Esophagus muscularis mucosa (tissue), 4 donors: ENCODE measurements at places on chromosomes 7 and 10. TPM values are rescaled to one million over a fixed set of nuclear protein-coding genes. Genes with fewer than 3 reads are reported as not detected.

Gene BMPER
- total RNA-seq, result 6.5 TPM

Gene RBP4
- 0.83 TPM for total RNA-seq

Gene BTBD16
- 0.29 TPM for total RNA-seq

Gene SEM1
- total RNA-seq, result 17.4 TPM

- no peak overlapping the region for H3K4me3 ChIP-seq
- no peak overlapping the region for H3K27ac ChIP-seq
- DNase-seq, result no peak
Observed at GRCh38 chr10:24849501-24850299, 102.7 kb downstream of the PRTFDC1 start.

GRCh38 chr7:83326223-83326622 is 163.5 kb upstream of the PCLO start:
- H3K36me3 ChIP-seq, result no peaks in the 10 kb centered on the region
- no peaks in the 10 kb centered on the region for H3K27me3 ChIP-seq
- no peak overlapping the region for H3K4me3 ChIP-seq
- no peaks in the 10 kb centered on the region for H3K4me1 ChIP-seq
- H3K27ac ChIP-seq, result no peak overlapping the region
- DNase-seq, result no peak

DNA sequence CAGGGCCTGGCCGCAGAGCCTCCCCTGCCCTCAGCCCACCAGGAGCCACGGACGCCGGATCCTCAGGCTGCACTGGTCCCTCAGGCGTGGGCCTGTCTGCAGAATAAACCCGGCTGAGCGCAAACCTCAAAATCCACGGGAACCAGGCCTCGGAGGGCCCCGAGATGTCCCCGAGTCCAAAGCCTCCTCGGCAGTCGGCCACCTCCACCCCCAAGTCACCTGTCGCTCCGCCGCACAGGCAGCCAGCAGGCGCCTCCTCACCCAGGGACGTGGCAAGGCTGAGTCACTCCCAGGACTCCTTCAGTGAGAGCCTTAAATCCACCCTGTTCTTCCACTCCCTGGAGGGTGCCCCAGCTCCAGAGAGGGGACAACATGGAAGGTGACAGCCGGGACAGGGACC is 33.2 kb downstream of the STK32C start:
- no peak overlapping the region for H3K4me3 ChIP-seq
- H3K27me3 ChIP-seq, result no peaks in the 10 kb centered on the region
- peaks cover 17% of the 10 kb centered on the region for H3K4me1 ChIP-seq
- no peaks in the 10 kb centered on the region for H3K36me3 ChIP-seq

- H3K4me3 ChIP-seq, result no peak overlapping the region
- H3K27ac ChIP-seq, result no peak overlapping the region
- no peaks in the 10 kb centered on the region for H3K27me3 ChIP-seq
- H3K4me1 ChIP-seq, result peaks cover 29% of the 10 kb centered on the region
- peak; percentile 26 for DNase-seq
- H3K36me3 ChIP-seq, result no peaks in the 10 kb centered on the region
Observed at GRCh38 chr7:37104822-37105518, 343.7 kb downstream of the ELMO1 start.

GRCh38 chr7:36878288-36878687 is 154.0 kb upstream of the AOAH start:
- no peaks in the 10 kb centered on the region for H3K27me3 ChIP-seq
- H3K27ac ChIP-seq, result no peak overlapping the region
- H3K4me1 ChIP-seq, result no peaks in the 10 kb centered on the region
- no peak for DNase-seq

DNA sequence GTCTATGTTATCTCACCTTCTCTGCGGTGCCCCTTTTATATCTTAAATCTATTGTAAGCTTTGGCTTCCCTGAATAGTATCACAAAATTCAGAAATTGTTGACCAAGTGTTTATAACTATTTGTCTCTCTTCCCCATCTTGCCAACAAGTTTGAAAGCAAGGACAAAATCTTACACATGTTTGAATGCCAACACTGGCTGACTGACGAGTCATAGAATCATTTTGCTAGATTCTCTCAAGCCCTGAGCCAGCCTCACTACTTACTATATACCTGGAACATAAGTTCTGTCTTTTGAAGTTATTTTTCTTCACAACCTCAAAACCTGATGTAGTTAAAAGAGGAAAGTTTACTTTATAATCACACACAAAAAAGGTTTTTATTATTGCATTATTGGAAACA is 700.7 kb downstream of the PHTF2 start:
- no peaks in the 10 kb centered on the region for H3K4me1 ChIP-seq
- H3K27ac ChIP-seq, result no peak overlapping the region
- no peak overlapping the region for H3K4me3 ChIP-seq
- DNase-seq, result no peak
- H3K36me3 ChIP-seq, result no peaks in the 10 kb centered on the region
- H3K27me3 ChIP-seq, result no peaks in the 10 kb centered on the region
